ENCODE measurements at places on chromosomes 2 and 18.

- peak; percentile 93 for DNase-seq
Observed at GRCh38 chr2:151409601-151410484, at the start of gene RIF1. RIF1 (plus strand) TSS chr2:151409902; CDS start chr2:151410424, 522 bp downstream.

- DNase-seq, result no peak
Observed at GRCh38 chr2:119678021-119678656, 862 bp upstream of the TMEM177 start.

DNA sequence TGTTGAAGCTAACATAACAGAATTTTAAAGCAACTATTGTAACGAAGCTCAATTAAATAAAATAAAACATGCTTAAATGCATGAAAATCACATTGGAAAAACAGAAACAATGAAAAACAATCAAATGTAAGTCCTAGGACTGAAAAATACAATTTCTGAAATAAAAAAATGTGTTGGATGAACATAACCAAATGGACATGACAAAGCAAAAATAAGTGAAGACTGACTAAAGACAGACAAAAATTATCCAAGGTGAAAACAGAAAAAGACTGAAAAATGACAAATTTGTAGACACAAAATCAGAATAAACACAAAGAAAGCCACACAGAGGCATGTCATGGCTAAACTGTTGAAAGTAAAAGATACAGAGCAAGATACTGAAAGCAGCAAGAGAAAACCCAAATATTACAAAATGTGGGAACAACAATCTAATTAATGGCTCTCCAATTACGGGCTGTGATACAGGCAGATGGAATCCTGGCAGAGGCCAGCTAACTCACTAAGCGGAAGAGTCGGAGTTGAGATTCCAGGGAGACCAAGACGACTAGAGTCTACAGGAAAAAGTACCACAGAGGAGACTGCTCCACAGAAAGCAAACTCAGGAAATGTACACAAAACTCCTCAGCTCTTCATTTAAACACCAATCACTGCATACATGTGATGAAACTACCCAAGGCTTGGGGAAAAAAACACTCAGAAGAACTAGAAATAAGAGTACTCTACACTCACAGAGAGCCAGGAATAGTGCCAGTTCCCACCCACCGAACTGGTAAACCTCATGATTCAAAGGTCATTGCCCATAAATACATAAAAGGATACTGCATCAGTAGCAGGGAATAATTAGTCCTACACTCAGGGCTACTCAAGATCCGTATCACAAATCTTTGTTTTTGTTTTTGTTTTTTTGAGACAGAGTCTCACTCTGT lies 83.6 kb downstream of the ATAD2B start:
- no peak for DNase-seq

GRCh38 chr2:9637330-9637729 lies 6.5 kb upstream of the YWHAQ start:
- no peak for DNase-seq

DNA sequence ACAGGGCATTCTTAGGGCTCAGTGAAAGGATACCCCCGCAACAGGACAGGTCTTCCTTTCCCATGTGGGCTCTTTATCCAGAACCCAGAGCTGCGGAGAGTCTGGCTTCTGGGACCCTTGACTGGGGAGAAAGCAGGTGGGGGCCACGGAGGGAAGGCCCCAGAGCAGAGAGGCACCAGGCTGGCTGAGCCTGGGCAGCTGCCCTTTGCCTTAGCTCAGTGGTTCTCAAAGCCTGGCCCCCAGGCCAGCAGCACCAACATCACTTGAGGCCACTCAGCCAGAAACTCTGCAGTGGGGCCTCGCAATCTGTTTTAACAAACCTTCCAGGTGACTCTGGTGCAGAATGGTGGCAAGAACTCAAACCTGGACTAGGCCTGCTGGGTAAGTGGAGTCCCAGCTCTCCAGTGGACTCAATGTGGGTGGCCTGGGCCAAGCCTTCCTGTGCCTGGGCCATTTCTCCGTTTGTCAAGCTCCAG lies 1.6 kb upstream of the TMEM37 start:
- no peak for DNase-seq

GRCh38 chr2:118847762-118848172 lies 319 bp upstream of the EN1 start:
- no peak for DNase-seq

- no peak for DNase-seq
Observed at GRCh38 chr2:203463266-203463678, 71.8 kb downstream of the RAPH1 start.

DNA sequence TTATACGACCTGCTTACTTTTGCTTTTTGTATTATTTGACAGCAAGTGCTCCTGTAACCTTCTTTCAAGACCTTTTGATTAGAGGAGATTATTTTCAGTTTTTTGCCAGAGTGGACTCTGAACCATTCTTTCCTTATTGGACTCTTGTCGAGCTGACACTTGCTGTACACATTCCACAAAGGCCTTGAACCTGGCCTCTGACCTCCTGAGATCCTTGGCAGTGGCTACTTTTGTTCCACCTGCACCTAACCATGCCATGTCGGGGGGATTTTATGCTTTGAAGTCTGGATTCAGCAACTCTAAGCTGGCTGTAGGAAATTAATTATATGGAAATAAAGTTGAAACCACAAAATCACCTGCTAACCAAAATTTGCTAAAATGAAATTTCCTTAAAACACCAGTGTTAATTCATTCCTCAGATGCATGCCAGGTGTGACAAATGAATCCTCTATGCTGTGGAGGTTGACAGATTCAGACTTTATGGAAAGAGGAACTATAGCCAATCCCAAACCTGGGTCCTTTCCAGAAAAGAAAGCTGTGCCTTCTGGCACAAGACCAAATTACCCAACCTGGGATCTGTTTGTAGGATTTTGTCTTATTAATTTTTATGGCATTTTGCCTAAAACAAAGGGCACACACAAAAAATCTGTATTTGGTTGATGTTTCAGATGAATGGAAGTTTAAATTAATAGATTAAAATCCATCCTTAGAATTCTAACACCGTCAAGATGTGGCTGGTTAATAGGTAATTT lies 110.4 kb downstream of the CDC42EP3 start:
- DNase-seq, result no peak

DNA sequence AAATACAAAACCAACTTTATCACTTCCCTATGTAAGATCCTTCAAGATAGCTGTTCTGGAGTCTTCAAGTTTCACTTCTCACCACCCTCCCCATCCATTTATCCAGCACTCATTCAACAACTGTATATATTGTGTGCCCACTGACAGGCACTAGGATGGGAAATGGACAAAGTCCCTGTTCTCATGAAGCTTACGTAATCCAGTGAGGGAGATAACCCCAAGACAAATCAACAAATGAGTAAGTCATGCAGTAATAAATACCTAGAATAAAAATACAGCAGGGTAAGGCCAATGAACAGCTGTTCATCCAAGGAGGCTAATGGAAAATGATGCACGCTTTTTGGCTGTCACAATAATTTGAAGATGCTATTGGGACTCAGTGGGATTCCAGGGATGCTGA lies 133.8 kb downstream of the MEMO1 start:
- no peak for DNase-seq

GRCh38 chr2:133726973-133727372 lies 158.7 kb upstream of the NCKAP5 start:
- DNase-seq, result no peak

DNA sequence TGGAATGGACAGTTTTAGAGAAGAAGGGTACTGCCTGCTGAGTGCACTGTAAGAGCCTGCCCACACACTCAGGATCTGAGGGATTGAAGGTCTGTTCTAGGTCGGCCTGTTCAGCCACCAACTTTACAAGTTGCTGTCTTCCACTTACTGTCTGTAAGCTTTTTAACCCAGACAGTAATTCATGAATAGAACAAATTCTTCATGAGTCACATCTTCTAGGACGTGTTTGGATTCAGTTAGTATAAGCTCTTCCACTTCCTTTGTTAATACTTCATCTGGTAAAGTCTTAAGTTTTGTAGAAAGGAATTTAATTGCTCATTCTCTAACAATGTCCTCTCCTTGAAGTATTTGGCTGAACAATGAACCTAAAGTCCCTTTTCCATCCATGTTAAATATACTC lies 74.6 kb downstream of the PDE11A start:
- no peak for DNase-seq

GRCh38 chr2:174781298-174781697 lies 17.0 kb upstream of the CHRNA1 start:
- no peak for DNase-seq

DNA sequence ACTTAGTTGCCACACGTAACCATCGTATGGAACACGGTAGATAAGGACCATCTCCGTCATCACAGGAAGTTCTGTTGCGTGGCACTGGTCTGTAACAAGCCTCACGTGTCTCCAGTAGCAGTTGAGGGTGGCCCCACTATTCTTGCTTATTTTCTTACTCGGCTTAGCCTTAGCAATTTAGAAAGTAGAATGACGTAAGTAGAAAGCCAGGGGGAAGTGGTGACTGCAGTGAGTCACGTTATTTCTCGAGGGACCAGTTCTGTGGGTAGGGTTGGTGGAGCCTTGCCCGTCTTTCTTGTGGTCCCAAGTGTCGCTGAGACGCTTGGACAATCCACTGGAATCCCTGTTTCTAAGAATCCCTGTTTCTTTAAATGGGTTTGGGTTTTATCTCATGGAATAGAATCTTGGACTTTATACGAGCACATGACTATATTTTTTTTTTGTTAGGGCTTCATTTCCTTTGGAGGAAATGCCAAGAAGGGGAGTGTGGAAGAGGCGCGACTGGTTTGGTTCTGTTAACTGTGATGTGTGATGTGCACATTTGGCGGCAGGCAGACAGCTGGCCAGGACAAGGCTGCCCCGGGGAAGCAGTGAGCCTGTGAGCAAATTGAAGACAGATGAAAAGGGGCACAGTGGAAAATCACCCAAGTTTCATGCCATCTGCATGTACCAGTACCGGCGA lies 96.2 kb downstream of the CABLES1 start:
- DNase-seq, result peak; percentile 49

DNA sequence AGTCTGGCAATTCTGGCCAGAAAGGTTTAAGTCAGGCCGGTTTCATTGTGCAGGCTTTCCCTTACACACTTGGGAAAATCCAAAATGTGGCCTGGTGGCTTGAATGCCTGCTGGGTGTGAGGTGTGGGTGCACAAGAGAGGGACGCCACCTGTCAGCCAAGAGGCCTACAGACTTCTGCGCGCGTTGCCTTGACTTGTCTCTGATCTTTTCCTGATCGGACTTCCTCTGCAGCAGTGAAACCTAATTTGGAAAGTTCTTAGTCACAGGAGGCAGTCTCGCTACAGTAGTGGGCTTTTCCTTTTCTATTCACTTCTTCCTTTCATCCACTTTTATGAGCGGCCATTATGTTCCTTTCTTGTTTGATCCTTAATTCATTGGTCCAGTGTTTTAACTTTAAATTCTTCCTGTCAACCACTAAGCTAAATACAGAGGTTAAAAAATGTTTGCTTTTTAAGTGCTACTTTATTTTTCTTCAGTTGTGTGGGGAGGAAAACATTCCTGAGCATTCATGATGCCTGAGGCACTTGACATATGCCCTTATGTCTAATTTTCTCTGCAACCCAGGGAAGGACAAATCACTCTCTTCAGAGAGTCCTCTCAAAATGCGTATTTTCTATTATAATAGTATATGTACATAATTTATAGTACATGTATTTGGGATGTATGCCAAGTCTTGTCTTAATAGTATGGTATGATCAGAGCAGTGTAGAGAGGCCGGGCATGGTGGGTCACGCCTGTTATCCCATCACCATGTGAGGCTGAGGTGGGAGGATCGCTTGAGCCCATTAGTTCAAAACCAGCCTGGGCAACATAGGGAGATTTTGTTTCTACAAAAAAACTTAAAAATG lies 128.9 kb downstream of the WDSUB1 start:
- DNase-seq, result no peak

- no peak for DNase-seq
Observed at GRCh38 chr2:120441351-120441700, 95.4 kb downstream of the INHBB start.

GRCh38 chr2:21021430-21021829 lies 22.4 kb downstream of the APOB start:
- no peak for DNase-seq

- no peak for DNase-seq
Observed at GRCh38 chr2:209125291-209125690, 298.6 kb upstream of the MAP2 start.

- no peak for DNase-seq
Observed at GRCh38 chr2:74096052-74096451, 51.7 kb downstream of the BOLA3 start.

- DNase-seq, result no peak
Observed at GRCh38 chr2:121682396-121683298, 33.4 kb upstream of the CLASP1 start.

GRCh38 chr18:57959278-57959677 lies 84.7 kb upstream of the NEDD4L start:
- peak; percentile 40 for DNase-seq

DNA sequence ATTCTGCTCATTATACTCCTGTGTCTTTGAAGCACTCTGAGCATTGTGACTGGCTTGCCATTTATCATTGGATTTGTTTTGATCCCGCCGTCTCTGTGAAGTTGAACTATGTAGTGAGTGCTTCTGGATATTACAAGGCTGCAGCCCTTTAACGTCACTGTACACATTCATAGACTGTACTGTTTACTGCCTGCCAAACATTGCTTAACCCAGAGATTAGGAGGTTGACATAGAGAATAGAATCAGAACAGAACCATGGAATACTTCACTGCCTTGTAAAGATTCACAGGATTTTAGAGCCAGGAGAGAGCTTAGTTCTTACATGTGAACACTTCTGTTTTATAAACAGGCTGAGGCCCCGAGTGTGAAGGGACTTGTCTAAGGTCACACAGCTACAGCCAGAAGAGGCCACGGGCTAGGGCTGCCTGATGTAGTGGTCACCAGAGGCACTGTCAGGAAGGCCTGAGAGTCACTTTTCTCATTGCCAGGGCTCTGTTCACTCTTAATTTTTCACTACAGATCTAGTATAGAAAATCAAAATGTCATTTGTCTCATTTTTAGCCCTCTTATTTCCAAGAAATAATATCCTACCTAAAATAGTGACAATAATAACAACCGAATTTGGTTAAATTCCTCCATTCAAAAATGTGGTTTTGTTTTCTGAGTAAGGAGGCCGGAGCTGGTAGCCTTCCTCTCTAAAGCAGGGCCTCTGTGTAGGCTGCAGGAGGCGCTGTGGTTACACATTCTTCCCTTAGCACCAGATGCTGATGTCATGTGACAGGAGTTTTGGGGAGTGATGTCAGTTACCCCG lies 87.9 kb downstream of the UGGT1 start:
- DNase-seq, result peak; percentile 68

DNA sequence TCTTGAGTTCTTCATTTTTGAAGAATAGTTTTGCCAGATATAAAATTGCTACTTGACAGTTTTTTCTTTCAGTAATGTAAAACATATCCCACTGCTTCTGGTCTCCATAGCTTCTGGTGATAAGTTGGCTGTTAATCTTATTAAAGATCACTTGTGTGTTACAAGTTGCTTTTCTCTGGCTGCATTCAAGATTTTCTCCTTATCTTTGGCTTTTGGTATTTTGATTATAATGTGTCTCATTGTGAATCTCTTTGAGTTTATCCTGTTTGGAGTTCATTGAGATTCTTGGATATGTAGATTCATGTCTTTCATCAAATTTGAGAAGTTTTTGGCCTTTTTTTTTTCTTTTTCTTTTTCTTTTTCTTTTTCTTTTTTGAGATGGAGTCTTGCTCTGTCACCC lies 20.2 kb upstream of the ADNP2 start:
- DNase-seq, result no peak

GRCh38 chr2:127093648-127094210 lies 13.2 kb downstream of the BIN1 start:
- no peak for DNase-seq

Data from head of caudate nucleus (tissue), 42 donors.